ENCODE measurements at places on chromosomes 6 and 20. TPM values are rescaled to one million over a fixed set of nuclear protein-coding genes. Genes with fewer than 3 reads are reported as not detected.

- DNase-seq = no peak
Observed at GRCh38 chr20:21424846-21425245, 27.5 kb upstream of the NKX2-4 start.

The SLC22A2 gene
- not detected for total RNA-seq

- DNase-seq = no peak
Observed at GRCh38 chr6:106825156-106825555, 149.4 kb downstream of the CD24 start.

DNA sequence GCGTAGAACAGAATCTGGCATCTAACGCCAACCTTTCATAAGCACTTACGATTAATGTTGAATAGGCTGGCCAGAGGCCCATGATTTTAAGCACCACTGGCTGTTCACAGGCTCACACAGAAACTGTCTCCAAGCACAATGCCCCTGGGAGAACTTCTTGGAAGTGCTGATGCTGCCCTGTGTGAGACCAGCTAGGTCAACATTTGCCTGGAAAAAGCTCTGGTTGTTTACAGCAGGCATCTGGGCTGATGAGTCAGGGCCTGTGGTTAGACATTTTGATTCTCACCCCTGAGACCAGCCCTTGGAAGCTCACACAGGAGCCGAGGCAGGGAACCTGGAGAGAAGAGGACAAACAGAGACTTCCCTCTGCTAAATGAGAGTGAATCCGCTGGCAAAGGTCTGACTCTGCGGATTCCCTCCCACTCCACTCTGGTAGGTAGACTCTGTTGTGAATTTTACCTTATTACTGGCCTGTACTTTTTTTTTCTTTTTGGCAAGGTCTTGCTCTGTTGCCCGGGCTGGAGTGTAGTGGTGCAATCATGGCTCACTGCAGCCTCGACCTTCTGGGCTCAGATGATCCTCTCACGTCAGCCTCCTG is 6.8 kb upstream of the SULF2 start:
- peak; percentile 77 for DNase-seq

DNA sequence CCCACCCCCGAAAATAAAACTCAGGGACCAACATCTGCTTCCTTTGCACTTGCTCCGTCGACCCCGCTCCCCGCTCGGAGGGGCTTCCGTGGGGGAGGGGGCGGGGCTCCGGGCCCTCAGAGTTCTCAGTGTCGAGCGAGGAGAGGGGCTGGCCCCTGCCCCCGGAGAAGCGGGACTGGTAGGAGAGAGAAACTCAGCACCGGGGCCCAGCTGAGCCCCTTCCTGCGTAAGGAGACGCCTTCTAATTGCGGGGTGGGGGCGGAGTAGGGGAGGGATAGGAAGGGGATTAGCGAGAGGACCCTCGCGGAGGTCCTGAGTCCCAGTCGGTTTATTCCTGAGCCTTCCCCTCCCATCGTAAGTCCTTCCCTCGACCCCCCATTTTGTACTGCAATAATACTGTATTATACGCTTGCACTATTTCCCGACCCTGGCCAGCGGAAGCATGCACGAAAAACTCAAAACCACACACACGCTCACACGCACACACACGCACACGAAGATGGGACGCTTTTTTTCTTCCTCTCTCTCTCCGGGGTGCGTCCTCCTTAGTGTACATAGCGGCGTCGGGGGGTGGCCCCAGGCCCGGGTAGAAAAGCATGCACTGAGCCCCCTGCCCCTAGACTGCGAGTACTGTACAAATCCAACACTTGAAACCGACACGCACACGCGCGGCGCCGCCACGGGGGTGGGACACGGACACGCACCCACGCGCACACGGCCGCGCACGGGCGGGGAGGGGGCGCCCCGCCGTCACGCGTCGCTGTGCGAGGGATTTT is 22.1 kb upstream of the SLC22A7 start:
- DNase-seq = no peak

DNA sequence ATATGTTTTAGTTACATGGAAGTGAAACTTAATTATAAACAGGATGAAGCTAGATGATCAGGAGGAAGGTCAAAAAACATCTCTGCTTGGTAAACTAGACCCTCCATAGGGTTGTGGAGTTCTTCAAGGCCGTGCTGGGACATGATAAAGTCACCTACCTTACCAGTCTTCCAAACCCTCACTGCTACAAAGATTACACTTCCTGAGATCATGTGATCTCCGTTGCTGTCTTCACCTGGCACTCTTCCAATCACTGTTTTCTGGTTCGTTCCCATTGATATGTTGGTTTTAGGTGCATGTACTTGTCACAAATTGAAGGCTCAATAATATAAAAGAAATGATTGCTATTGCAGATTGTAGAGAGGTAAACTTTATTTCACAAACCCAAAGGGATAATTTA is 161.5 kb upstream of the MAN1A1 start:
- DNase-seq = no peak

The NNAT gene
- 4.0 TPM for total RNA-seq
